ENCODE measurements at places on chromosomes 12 and 14.

DNA sequence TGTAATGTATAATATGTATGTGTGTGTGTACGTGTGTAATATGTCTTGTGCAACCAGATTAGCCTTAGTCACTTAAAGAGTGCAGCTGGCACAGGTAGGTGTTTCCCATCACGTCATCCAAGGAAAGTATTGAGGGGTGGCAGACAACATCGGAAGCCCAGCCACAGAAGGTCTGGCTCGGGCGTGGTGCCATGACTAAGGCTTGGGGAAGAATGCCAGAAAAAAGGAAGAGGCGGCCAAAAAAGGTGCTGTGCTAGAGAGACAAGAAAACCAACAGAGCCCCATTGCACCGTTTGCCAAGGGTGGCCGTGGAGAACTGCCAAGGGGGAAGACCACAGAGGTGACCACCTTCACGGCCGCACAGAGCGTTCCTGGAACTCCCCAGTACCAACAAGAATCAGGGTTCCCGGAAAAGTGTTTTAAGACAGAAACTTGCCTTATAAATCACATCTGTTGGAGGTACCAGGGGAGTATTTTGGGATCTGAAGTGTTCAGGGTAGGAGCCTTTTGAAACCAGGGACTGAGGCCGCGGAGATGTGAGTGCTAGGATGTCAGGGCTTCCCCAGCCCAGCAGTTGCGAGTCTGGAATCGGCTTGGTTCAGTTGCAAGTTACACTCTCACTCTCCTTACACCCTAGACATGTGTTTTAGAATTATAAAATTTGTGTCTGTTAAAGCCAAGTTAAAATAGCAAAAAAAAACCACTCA lies 131.2 kb upstream of the DYRK2 start:
- DNase-seq, result no peak

GRCh38 chr12:93676408-93677194 lies 574 bp upstream of the CRADD start:
- DNase-seq, result no peak

DNA sequence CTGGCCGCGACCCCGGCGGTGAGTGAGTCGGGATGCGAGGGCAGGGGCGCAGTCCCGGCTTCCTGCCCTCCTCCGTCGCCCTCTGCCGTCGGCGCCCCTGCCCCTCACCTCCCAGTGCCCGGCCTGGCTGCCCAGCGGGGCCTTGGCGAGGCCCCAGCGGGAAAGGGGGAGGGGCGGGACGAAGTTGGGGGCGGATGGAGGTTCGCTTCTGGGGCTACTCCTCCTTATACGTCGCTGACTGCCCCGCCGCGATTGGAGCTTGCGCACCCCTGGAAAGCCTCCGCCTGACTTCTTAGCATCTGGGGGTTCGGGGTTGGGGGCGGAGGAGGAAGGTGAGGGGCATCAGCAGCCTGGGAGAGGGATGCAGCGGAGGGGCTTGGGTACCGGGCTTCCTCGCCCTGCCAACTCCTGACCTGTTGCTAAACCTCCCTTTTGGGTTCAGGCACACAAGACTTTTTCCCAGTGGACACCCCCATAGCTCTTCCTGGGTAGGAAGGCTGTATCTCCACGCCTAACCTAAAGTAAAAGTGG lies 406 bp downstream of the TMEM263 start:
- peak; percentile 46 for DNase-seq

DNA sequence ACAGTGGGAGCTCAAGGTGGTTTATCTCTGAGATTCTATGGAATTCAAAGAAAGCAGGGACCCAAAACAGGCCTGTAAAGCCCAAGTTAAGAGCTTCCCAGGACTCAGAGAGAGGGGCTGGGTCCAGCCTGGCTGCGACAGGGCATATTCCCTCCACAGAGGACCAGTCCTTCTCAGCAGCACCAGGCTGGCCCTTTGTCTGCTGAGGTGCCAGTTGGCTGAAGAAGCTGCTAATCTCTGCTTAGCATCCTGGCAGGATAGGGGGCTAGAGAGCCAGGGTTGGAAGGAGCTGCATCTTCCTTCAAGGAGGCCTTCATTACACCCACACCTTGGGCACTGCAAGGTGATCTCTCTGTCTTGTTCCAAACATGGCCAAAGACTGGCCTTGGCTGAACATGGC lies 68.3 kb upstream of the TUNAR start:
- no peak for DNase-seq

DNA sequence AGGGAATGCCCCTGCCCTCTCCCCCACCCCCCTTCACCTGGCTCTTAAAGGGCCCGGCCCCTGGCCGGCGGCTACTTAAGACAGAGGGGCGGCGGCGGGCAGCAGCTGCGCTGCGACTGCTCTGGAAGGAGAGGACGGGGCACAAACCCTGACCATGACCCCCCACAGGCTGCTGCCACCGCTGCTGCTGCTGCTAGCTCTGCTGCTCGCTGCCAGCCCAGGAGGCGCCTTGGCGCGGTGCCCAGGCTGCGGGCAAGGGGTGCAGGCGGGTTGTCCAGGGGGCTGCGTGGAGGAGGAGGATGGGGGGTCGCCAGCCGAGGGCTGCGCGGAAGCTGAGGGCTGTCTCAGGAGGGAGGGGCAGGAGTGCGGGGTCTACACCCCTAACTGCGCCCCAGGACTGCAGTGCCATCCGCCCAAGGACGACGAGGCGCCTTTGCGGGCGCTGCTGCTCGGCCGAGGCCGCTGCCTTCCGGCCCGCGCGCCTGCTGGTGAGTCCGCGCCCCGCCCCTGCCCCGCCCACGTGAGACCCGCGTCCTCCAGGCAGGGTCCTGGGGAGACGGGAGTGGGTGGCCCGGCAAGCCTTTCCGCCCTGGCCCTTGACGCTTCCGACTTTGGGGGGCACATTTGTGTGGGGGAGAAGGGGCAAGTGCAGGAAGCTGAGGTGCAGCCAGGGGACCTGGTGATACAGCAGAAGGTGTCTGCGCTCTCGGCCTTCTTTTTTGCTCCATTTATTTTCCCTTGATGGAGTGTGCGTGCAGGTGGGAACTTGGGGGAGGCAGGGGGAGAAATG lies at the start of gene IGFBP6:
Gene IGFBP6 (plus strand): TSS at position 104 of the 790 bp plus-strand sequence. CDS start 51 bp downstream, at position 155.
- DNase-seq, result no peak

Measured in GM12892 (cell line).